ENCODE measurements at places on chromosomes 12 and 14.

DNA sequence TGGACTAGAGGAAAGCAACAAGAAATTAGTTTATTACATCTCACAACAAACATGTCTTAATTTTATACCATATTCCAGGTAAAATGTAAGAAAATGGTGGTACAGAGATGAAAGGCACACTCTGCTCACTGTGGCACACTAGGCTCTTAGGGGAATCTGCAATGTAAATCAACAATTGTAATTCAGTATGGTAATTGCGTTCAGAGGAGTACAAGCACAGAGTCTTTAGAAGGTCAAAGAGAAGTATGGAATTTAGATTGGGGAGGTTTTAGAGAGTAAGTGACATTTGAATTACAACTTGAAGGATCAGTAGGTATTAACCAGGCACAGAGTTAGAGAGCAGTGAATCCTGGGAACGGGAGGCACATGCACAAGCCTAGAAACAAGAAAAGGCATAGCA lies 694.0 kb upstream of the USP15 start:
- no peak for DNase-seq

DNA sequence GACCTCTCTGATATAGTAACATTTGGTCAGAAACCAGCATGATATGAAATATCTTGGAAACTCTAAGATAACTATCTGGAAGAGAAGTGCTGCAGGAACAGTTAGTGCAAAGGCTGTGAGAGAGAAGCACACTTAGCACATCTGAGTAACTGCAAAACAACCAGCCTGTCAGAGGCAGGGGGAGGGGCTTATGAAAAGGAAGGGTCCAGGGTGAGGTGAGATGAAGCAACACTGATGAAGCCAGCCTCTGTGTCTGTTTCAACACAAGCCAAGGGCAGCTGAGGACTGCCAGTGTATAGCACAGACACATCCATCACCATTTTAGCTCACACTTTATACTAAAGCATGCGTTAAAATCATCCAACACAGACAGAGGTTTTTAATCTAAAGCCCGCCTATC lies 37.4 kb upstream of the OVCH1 start:
- no peak for DNase-seq

GRCh38 chr14:99119554-99120525 lies 152.2 kb downstream of the BCL11B start:
- DNase-seq: peak; percentile 11

- no peak for DNase-seq
Observed at GRCh38 chr12:40254455-40255085, 29.8 kb downstream of the LRRK2 start.

GRCh38 chr14:54606178-54606577 lies 39.2 kb downstream of the SAMD4A start:
- no peak for DNase-seq

DNA sequence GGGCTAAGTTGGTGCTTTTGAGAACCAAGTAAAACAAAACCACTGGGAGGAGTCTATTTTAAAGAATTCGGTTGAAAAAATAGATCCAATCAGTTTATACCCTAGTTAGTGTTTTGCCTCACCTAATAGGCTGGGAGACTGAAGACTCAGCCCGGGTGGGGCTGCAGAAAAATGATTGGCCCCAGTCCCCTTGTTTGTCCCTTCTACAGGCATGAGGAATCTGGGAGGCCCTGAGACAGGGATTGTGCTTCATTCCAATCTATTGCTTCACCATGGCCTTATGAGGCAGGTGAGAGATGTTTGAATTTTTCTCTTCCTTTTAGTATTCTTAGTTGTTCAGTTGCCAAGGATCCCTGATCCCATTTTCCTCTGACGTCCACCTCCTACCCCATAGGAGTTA lies 1.8 kb upstream of the RAB5B start:
- no peak for DNase-seq

GRCh38 chr14:94192536-94192935 lies 18.4 kb downstream of the PPP4R4 start:
- DNase-seq: no peak

DNA sequence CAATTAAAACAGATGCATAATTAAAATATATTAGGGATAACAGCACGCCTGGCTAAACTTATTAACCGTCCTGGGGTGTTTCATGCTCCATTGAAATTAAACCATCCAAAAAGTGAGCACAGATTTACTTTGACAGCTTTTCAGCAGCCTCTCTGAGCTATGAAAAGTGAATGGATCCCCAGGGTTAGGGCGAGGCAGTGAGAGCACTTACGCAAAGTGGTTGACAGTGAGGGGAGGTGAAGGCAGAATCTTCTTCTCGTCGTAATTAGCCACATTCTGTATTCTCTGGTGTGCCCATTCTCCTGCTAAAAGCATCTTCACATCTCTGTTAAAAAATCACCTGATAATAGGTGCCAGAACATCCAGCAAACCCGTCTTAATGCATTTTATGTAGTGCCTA lies 1.9 kb downstream of the TMTC2 start:
- no peak for DNase-seq

- DNase-seq: no peak
Observed at GRCh38 chr12:109476807-109477184, 304 bp downstream of the KCTD10 start.
